ENCODE measurements at places on chromosomes 12 and 14.
A peak's percentile ranks its signal among the peaks of the same experiment; 100 is the strongest.

DNA sequence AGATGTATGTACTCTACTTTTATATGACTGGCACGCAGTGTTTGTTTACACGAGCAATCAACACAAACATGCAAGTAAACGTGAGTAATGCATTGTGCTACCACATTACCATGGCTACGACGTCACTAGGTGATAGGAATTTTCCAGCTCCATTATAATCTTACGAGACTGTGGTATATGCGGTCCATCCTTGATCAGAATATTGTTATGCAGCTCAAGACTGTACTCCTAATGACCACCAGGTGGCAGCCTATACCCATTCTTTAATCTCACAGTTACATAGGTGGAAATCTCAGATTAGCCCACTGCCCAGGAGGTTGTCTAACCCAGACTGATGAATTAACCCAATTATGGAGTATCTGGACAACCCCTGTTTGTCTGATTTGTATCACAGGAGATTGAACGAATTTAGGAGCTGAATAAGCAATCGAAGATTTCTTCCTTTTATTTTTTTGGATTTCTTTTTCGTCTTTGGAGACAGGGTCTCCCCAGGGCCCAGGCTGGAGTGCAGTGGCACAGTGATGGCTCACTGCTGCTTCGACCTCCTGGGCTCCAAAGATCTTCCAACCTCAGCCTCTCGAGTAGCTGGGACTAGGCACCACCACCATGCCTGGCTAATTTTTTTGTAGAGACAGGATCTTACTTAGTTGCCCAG lies 8.7 kb upstream of the TESPA1 start:
- peak; percentile 77 for DNase-seq

DNA sequence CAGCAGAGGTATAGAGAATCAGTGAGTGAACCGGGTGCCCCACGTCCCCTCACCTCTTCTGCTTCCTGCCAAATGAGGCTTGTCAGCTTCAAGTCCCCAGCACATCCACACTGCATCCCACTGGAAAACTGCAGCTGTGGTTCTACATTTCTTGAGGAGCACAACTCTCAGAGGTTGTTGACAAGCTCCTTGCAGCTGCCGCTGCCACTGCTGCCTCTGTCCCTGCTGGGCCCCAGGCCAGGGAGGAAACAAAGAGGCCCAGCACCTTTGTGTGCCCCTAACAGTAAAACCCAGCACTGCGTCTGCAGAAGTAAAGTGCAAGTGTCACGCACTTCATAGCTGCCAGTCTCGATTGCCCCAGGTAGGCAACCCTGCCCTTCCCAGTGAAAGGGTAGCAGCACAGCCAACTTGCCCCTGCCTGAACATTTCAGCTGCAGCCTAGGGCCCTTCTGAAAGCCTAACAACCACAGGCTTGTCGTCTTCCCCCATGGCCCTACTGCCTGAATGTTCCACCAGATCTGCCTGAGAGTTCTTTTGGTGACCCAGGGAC lies 1162.1 kb upstream of the USP15 start:
- DNase-seq: peak; percentile 47

GRCh38 chr12:100610666-100611430 lies 37.4 kb downstream of the GAS2L3 start:
- no peak for DNase-seq

DNA sequence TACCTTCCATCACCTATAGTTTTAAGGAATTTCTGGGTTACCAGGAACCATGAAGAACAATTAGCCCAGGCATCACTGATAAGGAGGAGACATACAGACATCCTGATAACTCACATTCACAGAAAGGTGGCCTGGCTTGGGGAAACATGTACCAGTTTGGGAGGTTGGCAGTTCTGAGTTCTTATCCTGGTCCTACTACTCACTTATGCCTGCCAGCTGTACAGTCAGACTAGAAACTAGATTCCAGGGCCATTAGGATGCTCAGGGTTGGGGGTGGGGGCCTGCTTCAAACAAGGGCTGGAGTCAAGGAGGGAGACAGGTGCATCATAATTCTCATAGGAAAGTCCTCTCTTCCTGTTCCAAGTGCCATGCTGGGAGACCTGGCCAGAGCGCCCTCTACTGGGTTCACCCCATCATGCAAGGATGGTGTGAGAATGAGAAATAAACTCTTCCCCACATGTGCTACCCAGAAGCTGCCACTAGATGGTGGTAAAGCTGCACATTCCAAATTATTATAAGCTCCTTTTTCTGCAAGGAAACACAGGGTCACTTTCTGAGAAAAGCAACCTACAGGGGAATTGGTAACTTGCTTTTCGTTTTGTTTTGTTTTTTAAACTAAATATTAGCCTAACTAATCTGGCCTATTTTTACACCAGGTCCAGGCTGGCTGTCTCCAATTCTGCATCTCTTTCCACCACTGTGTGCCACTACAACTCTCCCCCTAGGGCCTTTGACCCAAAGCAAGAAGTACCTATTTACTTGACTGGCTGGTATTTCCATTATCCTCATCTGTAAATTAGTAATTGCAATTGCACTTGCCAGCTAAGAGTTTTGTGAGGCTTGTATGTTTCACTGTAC lies 14.5 kb downstream of the OAS2 start:
- peak; percentile 94 for DNase-seq

DNA sequence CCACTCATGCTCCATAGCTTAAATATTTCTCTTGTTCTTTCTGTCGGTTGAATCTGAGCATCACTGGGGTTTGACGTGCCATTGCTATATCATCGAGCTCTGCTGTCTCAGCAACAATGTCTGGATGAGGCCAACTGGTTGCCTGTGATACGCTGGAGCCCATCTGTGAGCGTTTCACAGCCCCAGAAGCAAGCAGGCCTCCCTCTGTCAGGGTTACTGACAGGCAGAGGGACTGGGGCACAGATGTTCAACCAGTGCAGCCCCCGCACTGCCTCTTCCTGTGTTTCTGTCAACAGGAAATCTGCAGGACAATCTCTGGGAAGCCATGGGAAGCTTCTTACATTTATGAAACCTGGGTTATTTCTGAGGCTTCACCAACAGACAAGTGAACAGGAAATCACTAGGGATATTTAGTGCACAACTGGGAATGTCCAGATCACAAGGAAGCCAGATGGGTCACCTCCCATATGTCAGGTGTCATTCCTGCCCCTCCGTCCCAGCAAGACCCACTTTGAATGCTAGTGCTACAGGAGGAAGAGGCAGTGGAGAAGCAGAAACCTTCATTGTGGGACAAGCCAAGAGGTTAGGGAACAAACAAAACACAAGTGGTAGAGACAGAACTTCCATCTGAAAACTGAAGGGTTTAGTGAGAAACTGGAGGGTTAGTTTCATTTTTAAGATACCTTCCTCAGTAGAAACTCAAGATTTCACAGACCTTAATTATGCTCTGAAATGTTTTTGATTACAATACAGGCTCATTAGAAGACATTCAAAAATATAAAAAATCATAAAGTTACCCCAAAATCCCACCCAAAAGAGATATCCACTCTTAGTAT lies 24.1 kb downstream of the DMAC2L start:
- DNase-seq: peak; percentile 62

DNA sequence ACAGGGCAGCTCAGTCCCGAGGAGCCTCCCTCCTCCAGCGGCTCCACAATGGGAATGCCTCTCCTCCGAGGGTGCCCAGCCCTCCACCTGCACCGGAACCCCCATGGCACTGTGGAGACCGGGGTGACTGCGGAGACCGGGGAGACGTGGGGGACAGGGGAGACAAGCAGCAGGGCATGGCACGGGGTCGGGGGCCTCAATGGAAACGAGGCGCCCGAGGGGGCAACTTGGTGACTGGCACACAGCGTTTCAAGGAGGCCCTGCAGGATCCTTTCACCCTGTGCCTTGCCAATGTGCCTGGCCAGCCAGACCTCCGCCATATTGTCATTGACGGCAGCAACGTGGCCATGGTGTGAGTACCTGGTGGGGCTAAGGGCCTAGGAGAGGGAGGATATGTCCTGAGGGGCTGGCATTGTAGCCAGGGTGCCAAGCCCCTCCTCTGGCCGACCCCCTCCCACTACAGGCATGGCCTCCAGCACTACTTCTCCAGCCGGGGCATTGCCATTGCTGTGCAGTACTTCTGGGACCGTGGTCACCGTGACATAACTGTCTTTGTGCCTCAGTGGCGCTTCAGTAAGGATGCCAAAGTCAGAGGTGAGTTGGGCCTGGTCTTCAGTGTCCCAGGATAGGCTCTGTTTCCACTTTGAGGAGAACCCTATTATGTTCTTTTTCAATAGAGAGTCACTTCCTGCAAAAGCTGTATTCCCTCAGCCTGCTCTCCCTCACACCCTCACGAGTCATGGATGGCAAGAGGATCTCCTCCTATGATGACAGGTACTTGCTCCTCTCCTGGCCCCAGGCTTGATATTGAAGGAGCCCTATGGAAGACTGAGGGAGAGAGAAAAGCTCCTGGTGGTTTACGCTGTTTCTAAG lies 2.7 kb downstream of the KHNYN start:
- DNase-seq: no peak

DNA sequence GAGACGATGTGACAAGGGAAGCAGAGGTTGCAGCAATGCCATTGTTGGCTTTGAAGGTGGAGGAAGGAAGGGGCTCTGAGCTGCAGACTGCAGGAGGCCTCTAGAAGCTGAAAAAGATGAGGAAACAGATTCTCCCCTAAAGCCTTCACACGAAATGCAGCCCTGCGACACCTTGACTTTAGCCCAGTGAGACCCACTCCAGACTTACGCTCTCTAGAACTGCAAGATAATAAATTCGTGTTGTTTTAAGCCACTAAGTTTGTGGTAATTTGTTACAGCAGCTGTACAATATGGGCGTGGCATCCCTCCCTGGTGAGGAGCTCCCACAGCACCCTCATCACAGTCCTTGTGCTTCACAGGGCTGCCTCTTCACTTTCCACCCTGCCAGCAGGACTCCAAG lies 53.2 kb downstream of the GOLGA5 start:
- DNase-seq: no peak

DNA sequence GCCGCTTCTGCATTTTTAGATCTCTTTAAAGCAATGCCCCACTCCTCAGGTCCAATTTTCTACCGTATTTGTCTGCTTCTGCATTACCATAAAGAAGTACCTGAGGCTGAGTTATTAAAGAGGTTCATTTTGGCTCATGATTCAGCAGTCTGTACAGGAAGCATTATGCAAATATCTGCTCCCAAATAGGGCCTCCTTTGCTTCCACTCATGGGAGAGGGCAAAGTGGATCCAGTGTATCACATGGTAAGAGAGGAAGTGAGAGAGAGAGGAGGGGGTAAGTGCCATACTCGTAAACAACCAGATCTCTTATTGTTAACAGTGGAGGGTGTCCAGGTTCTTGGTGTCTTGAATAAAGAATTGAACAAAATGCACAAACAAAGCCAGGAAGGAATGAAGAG lies 316.1 kb upstream of the SEL1L start:
- no peak for DNase-seq

DNA sequence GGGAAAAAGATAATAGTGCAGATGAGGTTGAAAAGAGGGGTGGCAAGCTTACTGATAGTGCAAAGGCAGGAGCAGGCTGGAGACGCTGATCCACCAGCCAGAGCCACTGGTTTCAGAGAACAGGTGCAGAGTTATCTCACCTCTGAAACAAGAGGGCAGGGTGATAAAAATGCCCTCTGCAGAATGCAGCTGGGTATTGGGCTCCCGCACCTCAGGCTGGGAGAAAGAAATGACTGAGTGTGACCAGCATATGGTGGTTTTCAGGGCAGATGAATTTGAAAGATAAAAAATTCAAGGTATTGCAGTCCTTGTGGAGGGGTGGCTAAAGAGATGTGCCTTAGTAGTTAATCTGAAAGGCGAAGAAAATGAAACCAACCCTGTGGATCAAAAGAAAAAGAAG lies 2.9 kb upstream of the TMEM30B start:
- no peak for DNase-seq

DNA sequence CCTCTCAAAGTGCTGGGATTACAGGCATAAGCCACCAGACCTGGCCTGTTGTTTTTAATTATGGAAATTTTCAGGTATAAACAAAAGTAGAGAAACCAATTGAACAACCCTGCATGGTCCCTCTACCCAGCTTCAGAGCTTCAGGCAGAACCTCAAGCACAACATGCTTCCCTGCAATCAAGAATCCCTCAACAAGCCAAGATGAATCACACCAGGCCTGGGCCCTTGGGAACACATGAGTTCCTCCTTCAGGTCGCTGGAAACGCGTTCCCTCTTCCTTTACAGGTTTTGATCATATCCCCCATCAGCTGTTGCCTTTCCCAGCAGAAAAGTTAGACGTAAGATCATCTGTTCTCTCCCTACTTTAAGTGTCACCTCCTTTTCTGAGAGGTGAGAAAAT lies 20.5 kb upstream of the CORO1C start:
- peak; percentile 34 for DNase-seq

GRCh38 chr12:124929649-124930419 lies 15.4 kb upstream of the UBC start:
- DNase-seq: no peak

- no peak for DNase-seq
Measured at GRCh38 chr12:83040339-83040738, 353.6 kb downstream of the TMTC2 start.

- no peak for DNase-seq
Measured at GRCh38 chr12:122868471-122869177, 27.3 kb downstream of the VPS37B start.

GRCh38 chr12:46160101-46160980 lies 108.5 kb downstream of the SLC38A1 start:
- no peak for DNase-seq

DNA sequence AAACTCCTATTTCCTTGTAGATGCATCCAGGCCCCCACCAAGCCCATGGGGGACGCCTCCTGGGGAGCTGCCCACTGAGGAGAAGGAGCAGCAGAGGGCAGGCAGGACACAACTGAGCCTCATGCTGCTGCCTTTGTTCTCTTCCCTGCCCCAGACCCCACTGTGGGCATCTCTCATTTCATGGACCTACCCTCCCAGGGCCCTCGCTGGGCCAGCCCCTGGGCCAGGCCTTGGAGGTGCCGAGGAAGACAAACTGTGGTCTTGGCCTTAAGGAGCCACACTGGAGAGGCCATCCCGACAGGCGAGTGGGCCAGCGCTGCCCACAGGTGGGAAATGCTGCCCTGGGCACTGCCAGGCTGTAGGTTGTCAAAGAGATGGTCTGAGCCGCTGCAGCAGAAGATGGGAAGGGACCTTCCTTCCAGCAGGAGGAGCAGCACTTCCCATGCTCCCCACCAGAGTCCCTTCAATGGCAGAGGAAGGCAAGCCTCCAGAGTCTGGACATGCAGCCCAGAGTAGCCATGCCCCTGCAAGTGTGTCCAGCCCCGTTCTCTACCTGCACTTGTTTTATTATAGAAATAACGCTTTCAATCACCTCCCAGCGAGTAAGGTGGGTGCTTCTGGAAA lies 147.4 kb downstream of the BCL11B start:
- peak; percentile 76 for DNase-seq

GRCh38 chr12:1533205-1533601 lies 61.2 kb downstream of the FBXL14 start:
- DNase-seq: no peak

DNA sequence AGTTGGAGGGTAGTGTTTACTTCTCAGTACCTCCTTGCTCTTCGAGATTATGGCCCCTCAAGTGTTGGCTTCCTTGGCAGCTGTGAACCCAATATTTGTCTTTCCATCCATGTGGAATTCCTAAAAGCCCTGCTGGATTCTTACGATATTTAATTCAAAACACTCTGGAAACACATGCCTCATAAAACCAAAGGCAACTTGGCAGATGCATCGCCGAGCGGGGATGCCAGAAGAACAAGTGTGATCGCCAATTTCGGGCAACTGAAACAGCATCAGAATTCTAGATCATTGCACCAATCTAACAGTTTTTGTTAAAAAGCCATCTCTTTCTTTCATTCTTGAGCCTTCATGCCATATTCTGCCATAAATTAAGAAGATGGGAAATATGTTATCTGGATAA lies 934.4 kb downstream of the AACS start:
- no peak for DNase-seq

Measured in endodermal cell (in vitro differentiated cells).